Activated CD4-positive, alpha-beta T cell treated with anti-CD3 and anti-CD28 coated beads, Interleukin-2, amount 50 U/mL, for 24 hours (primary cell): ENCODE measurements at places on chromosomes 6 and 20.

GRCh38 chr20:11907621-11908020 is 10.1 kb upstream of the BTBD3 start:
- no peak for DNase-seq

DNA sequence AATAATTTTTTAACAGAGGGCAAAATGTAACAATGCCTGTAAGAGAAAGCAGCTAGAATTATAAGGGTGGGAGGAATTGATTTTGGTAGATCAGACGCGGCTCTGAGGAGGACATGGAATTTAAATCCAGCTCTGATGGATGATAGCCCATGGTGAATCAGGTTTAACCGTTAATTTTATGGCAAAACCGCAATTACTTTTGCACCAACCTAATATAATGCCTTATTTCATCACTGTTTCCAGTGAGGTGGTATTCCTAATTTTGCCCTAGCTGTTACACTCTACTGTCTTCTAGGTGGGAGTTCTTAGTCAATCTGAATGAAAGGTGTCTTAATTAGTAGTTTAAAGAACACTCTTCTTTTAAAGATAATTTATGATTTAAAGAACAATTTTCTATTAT is 198.3 kb upstream of the SMLR1 start:
- no peak for DNase-seq

- no peak for DNase-seq
Observed at GRCh38 chr20:35788796-35789195, 17.0 kb downstream of the PHF20 start.

DNA sequence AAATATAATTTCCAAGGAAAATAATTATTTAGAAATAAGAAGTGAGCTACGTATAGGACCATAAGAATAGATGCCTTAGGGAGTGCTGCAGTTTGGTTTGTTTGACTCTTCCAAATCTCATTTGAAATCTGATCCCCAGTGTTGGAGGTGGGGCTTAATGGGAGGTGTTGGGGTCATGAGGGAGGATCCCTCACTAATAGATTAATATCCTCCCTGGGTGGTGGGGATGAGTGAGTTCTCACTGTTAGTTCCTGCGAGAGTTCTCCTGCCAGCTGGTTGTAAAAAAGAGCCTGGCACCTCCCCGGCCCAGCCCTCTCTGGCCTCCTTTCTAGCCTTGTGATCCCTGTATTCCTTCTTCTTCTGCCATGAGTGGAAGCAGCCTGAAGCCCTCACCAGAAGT is 69.3 kb downstream of the RCAN2 start:
- DNase-seq = no peak

GRCh38 chr6:3345836-3346235 is 87.1 kb downstream of the PSMG4 start:
- no peak for DNase-seq

- peak; percentile 29 for DNase-seq
Observed at GRCh38 chr20:50980851-50981713, 22.5 kb downstream of the MOCS3 start.

DNA sequence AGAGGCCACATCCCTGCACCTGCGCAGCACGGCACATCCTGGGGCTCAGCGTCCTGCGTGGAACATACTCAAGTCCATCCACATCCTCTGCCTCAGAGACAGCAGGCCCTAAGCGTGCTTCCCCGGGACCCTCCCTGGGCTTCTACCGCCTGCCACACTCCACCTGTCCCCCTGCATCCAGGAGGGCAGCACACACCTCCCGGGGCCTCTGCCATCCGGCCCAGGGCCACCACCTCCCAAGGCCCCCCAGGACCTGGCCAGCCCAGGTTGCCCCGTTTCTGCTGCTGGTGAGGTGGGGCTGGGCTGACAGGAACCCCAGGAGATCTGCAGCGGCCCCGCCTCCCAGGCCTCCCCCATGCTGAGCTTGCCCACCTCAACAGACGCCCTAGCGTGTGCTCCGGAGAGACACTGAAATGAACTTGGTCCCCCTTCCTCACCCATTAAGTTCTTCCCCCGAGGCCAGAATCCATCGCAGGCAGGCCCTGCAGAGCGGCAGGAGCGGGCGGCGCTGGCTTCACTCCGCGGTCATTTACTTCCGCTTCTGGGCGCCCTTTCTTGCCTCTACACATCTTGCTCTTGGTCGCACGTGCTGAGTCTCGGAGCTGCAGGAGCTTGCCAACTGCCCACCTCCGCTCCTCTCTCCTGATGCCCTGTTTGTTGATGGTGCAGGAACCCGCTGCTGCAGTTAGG is 235.3 kb downstream of the TAF4 start:
- no peak for DNase-seq

- no peak for DNase-seq
Observed at GRCh38 chr6:85353012-85353411, 96.9 kb upstream of the NT5E start.

- DNase-seq = peak; percentile 52
Observed at GRCh38 chr6:33768644-33769120, 20.2 kb downstream of the LEMD2 start.

DNA sequence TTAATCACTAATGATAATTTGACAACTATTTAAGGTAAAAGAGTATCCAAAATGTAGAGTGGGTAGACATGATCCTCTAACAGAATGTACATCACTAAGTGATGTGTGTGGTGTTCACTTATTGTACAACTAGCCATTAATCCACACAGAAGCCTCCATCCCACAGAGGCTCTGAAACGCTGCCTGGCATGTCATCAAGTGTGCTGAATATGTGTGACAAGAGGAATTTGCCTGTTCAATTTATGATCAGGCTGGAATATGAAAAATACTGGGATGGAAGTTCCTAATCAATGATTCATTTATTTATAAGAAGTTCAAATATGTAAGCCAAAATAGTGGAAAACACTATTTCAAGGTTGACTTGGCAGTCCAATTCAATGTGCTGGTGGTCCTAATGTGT is 72.4 kb downstream of the BACH2 start:
- DNase-seq = no peak

- DNase-seq = no peak
Observed at GRCh38 chr6:160128879-160129516, 7.4 kb downstream of the SLC22A1 start.

GRCh38 chr6:106160189-106160588 is 74.1 kb downstream of the PRDM1 start:
- DNase-seq = no peak

- DNase-seq = no peak
Observed at GRCh38 chr20:57735831-57736737, 26.3 kb upstream of the PMEPA1 start.

GRCh38 chr6:23307516-23307915 is 738.1 kb downstream of the HDGFL1 start:
- no peak for DNase-seq

DNA sequence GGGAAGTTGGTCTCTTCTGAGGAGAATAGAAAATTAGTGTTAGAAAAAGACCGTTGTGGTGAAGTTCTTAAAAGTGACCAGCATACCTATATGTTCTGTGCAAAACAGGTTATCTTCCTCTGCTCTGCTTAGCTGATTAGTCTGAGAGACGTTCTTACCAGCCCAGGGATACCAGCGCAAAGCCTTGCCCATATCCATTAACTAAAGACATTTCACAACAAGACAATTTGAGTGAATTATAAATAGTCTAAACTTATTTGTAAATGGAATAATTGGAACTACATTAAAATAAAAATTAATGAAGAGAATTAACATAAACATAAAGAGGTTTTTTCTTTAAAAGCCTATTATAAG is 144.0 kb downstream of the PDE7B start:
- DNase-seq = no peak

DNA sequence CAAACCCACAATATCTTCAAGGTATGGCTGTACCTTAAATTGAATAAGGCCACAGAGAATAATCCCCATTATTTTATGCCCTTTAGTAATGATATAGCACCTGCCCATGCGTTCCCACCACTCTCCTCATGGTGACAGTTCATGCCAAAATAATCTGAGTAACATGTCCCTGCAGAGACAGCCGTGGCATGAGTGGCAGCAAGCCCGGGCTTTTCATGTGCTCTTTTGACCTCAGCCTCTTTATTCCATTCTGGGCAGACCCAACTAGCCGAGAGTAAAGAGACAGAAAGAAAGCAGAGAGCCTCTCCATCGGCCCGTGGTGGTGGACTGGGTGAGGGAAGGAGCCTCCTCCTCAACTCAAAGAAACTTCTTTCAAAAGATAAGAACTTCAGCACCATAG is 19.9 kb upstream of the POPDC3 start:
- no peak for DNase-seq

DNA sequence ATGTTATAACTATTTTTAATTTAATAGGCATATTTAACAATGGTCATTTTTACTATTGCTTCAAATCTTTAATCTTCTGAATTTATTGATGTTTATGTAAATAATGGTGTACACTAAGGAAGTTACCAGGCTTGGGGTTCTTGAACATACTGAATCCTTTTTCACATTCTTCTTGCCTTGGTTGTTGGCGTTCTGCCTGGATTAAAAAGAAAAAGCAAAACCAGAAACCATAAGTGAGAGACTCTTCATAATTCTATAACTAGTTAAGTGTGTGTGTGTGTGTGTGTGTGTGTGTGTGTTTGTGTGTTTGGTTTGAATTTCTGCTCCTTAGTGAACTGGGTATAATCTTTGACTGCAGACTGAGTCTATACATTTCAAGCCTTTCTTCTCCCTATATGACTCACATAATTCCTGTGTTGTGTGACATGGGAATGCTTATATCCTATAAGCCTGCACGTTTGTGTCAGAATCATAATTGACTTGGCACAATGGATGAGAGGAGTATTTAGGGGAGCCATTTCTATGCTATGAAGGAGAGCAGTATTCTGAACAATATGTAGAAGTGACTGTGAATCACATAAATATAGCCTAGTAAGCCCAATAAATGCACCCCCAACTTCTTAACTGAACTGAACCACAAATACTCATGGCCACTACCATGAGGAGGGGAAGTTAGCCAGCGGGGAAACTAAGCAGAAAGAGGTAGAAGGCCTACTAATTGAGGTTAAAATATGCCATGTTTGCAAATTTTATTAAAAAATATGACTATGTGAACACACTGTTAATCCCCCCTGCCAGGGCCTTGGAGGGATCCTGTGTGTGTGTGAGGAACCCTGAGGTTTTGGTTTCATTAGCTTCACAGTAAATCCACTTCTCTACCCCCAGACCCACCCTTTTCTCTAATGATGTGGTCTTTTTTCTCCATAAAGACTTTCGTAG is 425.5 kb downstream of the BCKDHB start:
- no peak for DNase-seq

GRCh38 chr20:56788041-56788670 is 159.1 kb downstream of the TFAP2C start:
- no peak for DNase-seq

GRCh38 chr6:56749632-56750151 is 107.0 kb upstream of the DST start:
- DNase-seq = no peak

GRCh38 chr6:5674141-5674540 is 332.6 kb downstream of the NRN1 start:
- no peak for DNase-seq

GRCh38 chr20:31833931-31834521 is 11.4 kb downstream of the FOXS1 start:
- DNase-seq = no peak

DNA sequence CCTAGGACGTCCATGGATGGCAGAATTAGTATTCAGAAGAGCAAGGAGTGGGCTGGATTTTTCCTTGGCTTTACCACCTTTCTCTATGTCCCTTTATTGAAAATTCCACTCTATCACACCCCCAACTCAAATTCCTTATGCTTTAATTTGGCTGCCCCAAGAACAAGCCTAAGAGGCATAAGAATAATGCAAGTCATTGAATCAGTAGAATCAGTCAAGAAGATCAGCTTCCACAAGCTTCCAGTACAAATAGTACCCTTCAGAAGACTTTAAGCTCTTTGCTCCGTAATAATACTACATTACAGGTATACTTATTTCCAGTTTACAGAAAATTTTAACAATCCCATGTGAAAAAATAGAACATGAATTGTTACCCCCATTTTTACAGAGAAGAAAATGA is 51.0 kb upstream of the SNAP25 start:
- DNase-seq = no peak

GRCh38 chr6:71049198-71049770 is 92.4 kb upstream of the B3GAT2 start:
- no peak for DNase-seq

- no peak for DNase-seq
Observed at GRCh38 chr6:20238688-20239587, 26.7 kb upstream of the MBOAT1 start.

GRCh38 chr6:33571637-33572316 is 8.3 kb downstream of the BAK1 start:
- DNase-seq = no peak

- DNase-seq = no peak
Observed at GRCh38 chr6:35166520-35166919, 25.4 kb upstream of the TCP11 start.

DNA sequence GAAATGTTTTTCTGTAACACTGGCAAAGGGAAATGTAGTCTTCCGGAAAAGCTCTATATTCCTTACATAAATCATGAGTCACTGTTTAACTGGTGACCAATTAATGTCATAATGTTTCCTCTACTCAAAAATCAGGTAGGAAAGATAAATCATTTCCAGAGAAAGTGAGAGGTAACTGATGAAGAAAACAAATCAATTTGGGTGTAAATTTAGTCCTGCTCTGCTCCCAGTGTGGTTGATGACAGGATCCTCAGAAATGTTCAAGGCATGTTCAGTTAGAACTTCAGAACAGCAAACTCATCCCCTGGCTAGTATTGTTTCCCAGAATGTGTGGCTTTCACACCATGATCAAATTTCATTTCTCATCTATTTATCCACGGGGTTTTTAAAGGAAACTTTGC is 38.8 kb upstream of the SPACA1 start:
- DNase-seq = no peak

- no peak for DNase-seq
Observed at GRCh38 chr6:82775361-82775760, 290.3 kb downstream of the UBE3D start.

GRCh38 chr6:111356551-111356950 is 126.5 kb downstream of the REV3L start:
- no peak for DNase-seq

DNA sequence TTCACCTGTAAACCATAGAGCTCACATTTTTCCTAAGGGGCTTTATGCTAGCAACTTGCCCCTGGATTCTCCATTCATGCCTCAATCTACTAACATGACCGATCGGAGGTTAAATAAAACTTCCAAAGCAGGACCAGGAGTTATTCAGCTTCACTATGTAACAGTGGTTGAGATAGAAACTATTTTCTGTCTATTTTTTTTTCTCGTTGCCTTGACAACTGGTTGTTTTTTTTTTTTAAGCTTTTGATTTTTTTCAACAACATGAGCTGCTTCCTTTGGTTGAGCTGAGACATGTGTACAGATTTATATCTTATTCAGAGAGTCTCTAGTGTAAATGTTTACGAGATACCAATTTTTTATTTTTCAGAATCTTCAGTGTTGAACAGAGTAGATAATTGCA is 85.7 kb downstream of the SHLD1 start:
- no peak for DNase-seq
